ENCODE measurements at places on chromosomes 12 and 14. TPM values are rescaled to one million over a fixed set of nuclear protein-coding genes. Genes with fewer than 3 reads are reported as not detected.

GRCh38 chr14:73105050-73105449, 31.3 kb upstream of the PSEN1 start:
- DNase-seq = no peak
- H3K4me1 ChIP-seq = no peaks in the 10 kb centered on the region
- peaks cover 58% of the 10 kb centered on the region for H3K36me3 ChIP-seq
- H3K4me3 ChIP-seq = no peak overlapping the region

The CLEC1B gene
- total RNA-seq = not detected

GRCh38 chr12:53182903-53183302, 2.2 kb upstream of the CSAD start:
- peak overlapping the region; percentile 78 for H3K4me3 ChIP-seq
- peaks cover 5% of the 10 kb centered on the region for H3K36me3 ChIP-seq
- peaks cover 32% of the 10 kb centered on the region for H3K4me1 ChIP-seq
- no peak overlapping the region for H3K27ac ChIP-seq
- no peak for DNase-seq
- peaks cover 6% of the 10 kb centered on the region for H3K27me3 ChIP-seq

DNA sequence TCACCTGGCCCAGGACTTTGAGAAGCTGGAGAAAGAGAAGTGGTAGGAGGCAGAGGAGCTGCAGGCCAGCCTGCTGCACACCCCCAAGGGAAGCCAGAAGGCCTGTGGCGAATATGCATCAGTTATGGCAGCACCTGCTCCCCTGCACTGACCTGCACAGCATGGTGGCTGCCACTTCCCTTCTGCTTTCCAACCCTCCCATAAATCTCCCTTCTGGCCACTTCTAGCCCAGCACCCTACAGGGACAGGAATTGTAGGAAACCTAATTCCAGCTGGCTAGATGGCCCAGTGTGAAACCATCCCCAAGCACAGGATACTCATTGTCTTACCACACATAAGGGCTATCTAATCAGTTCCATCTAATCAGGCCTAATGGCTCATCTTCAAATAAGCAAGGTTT, 136.3 kb downstream of the TBX3 start:
- H3K4me1 ChIP-seq = no peaks in the 10 kb centered on the region
- no peaks in the 10 kb centered on the region for H3K27me3 ChIP-seq
- H3K36me3 ChIP-seq = no peaks in the 10 kb centered on the region
- no peak overlapping the region for H3K27ac ChIP-seq
- H3K4me3 ChIP-seq = no peak overlapping the region

- H3K27ac ChIP-seq = no peak overlapping the region
- DNase-seq = no peak
Observed at GRCh38 chr12:79408689-79409088, 282.1 kb downstream of the PAWR start.
